Posterior vena cava (tissue), 2 donors: ENCODE measurements at places on chromosomes 2 and 18. TPM values are rescaled to one million over a fixed set of nuclear protein-coding genes. Genes with fewer than 3 reads are reported as not detected.

DNA sequence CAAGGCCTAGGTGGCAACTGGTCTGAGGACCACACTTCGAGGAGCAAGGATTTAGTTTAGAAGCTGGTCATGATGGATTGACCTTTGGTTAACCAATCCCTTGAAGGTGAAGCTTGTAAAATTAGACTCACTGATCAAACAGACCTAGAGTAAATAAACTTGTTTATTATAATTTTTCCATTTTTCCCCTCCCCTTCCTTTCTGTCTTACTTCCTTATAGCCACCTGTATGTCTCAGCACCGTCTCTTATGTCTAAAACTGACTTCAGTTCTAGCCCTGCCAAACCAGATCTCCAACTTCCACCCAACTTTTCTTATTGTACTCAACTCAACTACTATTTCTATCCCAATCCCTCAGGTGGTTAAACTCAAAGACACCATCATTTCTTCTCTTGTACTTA lies 92.8 kb upstream of the THOC1 start:
- DNase-seq: no peak

- DNase-seq: no peak
Observed at GRCh38 chr2:207815254-207815653, 45.5 kb upstream of the FZD5 start.

Gene TSGA10
- 2.3 TPM for total RNA-seq

- no peak for DNase-seq
Observed at GRCh38 chr2:12278217-12278750, 438.5 kb upstream of the TRIB2 start.

GRCh38 chr2:168030862-168031624 lies 216.4 kb downstream of the STK39 start:
- no peak for DNase-seq

Gene DIS3L2
- total RNA-seq: 21.7 TPM

- no peak for DNase-seq
Observed at GRCh38 chr2:43293744-43294695, 67.6 kb upstream of the ZFP36L2 start.

- DNase-seq: no peak
Observed at GRCh38 chr2:45554742-45555140, 56.3 kb downstream of the SRBD1 start.

Gene HOXD12
- total RNA-seq: not detected
